ENCODE measurements at places on chromosomes 7 and 10. TPM values are rescaled to one million over a fixed set of nuclear protein-coding genes. Genes with fewer than 3 reads are reported as not detected.

The GBX1 gene
- not detected for total RNA-seq

- DNase-seq, result no peak
Measured at GRCh38 chr7:55150709-55151451, 132.1 kb downstream of the EGFR start.

The PAX2 gene
- total RNA-seq, result not detected

The TMEM229A gene
- total RNA-seq, result 0.55 TPM

GRCh38 chr10:13143766-13144165, 17.6 kb upstream of the MCM10 start:
- DNase-seq, result no peak

DNA sequence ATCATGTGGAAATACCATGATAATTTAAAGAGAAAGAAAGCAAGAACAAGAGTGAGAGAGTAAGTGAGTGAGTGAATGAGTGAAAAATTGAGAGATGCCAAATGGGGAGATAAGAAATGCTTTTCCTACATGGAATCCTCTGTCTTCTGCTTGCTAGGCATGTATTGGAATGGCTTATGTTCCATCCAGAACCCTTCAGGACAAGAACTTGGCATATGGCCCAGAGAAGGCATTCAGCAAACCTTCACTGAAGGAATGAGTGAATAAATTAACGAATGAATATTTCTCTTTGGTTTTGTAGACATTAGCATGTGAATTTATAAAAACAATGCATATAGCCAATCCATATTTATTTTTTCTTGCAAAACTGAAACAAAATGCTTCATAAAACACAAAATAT, 162.2 kb downstream of the LRRTM3 start:
- DNase-seq, result no peak

DNA sequence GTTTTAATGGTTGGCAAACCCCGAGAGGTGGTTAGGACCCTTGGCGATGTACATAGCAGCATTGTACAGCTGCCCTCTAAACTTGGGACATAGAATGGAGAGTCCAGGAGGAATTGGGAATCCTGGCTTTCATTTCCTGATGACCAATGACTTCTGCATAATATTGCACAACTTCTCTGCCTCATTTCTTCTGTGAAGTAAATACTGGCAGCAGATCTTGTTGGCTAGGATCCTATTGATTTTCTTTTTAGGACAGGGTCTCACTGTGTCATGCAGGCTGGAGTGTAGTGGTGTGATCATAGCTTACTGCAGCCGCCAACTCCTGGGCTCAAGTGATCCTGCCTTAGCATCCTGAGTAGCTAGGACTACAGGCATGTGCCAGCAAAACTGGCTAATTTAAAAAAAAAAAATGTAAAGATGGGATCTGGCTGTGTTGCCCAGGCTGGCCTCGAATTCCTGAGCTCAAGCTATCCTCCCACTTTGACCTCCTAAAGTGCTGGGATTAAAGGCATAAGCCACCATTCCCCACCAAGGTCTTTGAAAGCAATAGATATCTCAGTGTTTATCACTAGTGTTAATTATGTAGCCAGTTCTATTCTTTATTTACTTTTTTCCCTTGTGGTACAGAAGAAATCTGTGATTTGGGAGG, 58.1 kb downstream of the PODXL start:
- no peak for DNase-seq

The PNLIPRP1 gene
- not detected for total RNA-seq

The EN2 gene
- not detected for total RNA-seq

DNA sequence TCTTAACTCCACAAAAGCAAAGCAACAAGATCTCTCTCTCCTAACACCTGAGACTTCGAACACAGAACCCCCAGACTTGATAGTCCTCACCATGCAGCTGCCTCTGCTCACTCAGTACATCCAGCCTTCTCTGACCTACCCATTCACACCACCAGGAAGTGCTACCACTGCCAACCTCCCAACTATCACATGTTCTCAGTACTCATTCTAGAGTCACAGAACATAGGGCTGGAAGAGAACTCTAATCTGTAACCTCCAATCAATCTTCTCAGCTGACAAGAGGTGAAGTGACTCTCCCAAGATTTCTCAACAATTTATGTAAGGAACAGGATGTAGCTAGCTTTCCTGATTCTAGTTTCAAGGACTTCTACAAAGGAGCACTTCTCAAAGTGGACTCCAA, 3.8 kb downstream of the NUDCD3 start:
- no peak for DNase-seq

DNA sequence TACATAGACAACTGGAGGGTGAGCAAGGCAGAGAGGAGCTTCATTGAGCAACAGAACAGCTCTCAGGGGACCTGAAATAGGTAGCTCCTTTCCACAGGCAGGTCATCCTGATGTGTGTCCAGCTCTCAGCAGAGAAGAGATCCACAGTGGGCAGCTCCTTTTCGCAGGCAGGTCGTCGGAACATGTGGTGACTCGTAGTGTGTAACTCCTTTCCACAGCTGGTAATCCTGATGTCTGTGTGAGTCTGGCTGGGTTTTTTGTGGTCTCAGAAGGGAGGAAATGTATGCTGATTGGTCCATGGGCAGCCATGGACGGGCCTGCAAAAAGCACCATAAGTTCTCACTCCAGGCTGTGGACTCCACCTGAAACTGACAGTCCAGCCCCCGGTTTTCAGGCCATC, 24.4 kb upstream of the TES start:
- no peak for DNase-seq

- DNase-seq, result no peak
Measured at GRCh38 chr7:143016996-143017395, 9.9 kb downstream of the OR9A2 start.

- peak; percentile 56 for DNase-seq
Measured at GRCh38 chr10:5654218-5654755, 12.1 kb downstream of the ASB13 start.

The SLC39A12 gene
- total RNA-seq, result not detected

- DNase-seq, result no peak
Measured at GRCh38 chr7:135129579-135129978, 18.3 kb upstream of the TMEM140 start.

The TMEM273 gene
- 0.80 TPM for total RNA-seq

- no peak for DNase-seq
Measured at GRCh38 chr10:131781076-131781475, 119.7 kb upstream of the PPP2R2D start.

The PRSS2 gene
- total RNA-seq, result not detected

The FBXO24 gene
- 0.79 TPM for total RNA-seq

The MYH16 gene
- not detected for total RNA-seq

The ANKRD22 gene
- total RNA-seq, result 3.0 TPM

- DNase-seq, result no peak
Measured at GRCh38 chr7:150954986-150955518, 23.1 kb downstream of the KCNH2 start.

- DNase-seq, result no peak
Measured at GRCh38 chr7:138943061-138943460, 38.1 kb downstream of the KIAA1549 start.

GRCh38 chr10:94578790-94579189, 33.2 kb downstream of the HELLS start:
- DNase-seq, result no peak

GRCh38 chr7:30146127-30146612, 11.4 kb downstream of the MTURN start:
- DNase-seq, result no peak

The TMEM225B gene
- not detected for total RNA-seq

The OPALIN gene
- not detected for total RNA-seq

DNA sequence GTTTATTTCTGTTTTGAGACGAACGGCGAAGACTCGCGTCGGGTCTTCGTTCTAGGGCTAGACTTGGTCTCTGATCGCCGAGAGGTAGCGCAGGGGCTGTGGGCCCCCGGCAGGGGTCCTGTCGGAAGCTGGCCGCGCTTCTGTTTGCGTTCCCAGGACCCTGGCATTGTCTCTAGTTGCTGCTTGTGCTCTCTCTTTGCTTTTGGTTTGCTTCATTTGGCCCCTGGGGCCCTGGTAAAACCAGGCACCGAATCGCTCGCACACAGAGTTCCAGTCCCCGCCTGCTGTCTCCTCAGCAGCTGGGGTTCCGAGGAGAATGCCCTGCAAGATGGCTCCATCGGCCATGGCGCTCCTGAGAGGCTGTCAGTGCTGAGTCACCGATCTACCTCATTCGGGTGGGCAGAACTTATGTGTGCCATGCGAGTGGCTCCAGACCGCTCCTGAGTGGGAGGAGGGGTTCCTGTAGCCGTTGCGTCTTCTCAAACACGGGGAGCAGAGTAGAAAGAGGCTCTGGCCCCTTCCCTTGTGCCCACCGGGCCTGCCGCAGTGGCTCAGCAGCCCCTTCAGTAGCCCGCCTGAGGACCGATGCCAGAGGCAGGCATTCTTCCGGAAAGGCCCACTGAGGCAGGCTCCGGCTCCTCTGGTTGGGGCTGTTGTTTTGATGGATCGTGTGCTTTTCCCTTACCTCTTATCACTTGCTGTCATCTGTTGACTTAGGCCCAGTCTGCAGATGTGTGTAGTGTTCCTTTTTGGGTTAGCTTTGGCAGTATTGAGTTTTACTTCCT, 826 bp downstream of the CHPF2 start:
- no peak for DNase-seq

Data from transverse colon (tissue), 4 donors.